ENCODE measurements at places on chromosomes 7 and 10.

DNA sequence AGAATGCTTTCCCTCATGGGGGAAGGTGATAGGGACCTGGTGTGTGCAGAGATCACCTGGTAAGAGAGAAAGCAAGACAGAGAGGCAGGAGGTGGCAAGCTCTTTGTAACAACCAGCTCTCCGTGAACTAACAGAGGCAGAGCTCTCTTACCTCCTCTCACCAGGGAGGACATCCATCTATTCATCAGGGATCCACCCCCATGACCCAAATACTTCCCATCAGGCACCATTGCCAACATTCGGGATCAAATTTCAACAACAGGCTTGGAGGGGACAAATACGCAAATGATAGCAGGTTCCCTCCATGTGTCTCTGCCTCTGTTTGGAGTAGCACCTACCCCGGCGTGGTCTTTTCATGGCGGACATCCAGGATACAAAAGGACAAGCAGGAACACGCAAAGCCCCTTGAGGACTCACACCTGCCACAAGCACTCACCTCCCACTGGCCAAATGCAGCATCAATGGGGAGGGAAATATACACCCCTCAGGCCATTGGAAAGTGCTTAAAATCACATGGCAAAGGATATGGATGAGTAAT, 431.2 kb upstream of the AUTS2 start:
- ATAC-seq: no peak

DNA sequence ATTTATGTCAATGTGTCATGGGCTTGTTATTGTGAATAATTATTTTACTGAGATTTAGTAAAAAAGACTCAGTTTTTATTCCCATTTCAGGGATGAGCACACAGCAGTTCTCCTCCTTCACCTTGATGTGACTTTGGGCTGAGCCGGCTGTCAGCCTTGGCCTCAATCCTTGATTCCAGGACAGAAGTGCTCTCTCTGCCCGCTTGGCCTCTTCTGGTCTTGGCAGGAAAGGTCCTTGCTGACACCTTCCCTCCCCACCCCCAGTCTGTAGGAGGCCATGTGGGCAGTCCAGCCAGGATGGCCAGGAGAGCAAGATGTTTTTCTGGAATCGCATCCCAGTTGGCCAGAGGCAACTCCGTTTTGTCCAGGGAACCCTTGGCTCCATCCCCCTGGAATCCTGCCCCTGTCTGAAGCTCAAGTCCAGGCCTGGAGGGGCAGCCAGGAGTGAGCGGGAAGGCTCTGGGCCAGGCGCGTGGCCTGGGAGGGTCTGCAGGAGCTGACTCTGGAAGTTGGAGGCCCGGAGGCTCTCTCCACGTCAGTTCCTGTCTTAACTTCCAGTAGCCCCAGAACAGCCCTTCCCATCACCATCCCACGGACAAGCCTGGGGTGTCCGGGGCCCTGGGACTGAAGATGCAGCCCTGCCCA, 100.9 kb downstream of the PDGFA start:
- ATAC-seq: no peak

GRCh38 chr7:122577449-122578003, 121.4 kb downstream of the RNF133 start:
- ATAC-seq: no peak

GRCh38 chr7:2717293-2718261, 29.6 kb downstream of the AMZ1 start:
- ATAC-seq: no peak

- ATAC-seq: no peak
These were observed 2.9 kb downstream of the C1QL3 start for GRCh38 chr10:16518822-16519221.

DNA sequence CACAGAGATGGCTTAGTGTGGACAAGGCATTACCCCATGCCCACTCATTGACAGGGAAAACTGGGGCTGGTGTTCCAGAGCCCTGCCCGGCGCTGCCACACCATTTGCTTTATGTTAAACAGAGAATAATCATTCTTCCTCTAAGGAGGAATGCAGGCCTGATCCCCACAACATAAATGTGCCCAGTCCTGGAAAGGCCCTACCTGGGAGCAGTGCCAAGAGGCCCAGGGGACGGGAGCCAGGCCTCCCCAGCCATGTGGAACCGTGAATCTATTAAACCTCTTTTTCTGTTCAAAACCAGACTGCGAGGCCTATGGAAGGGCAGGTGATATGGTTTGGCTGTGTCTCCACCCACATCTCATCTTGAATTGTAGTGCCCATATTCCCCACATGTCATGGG, 264.1 kb downstream of the GRID1 start:
- no peak for ATAC-seq

- no peak for ATAC-seq
These were observed 8.7 kb upstream of the COBL start for GRCh38 chr7:51325261-51325676.

GRCh38 chr7:82623812-82624211, 180.2 kb upstream of the CACNA2D1 start:
- no peak for ATAC-seq

- ATAC-seq: no peak
These were observed 503.7 kb downstream of the TNS3 start for GRCh38 chr7:47078241-47078640.

DNA sequence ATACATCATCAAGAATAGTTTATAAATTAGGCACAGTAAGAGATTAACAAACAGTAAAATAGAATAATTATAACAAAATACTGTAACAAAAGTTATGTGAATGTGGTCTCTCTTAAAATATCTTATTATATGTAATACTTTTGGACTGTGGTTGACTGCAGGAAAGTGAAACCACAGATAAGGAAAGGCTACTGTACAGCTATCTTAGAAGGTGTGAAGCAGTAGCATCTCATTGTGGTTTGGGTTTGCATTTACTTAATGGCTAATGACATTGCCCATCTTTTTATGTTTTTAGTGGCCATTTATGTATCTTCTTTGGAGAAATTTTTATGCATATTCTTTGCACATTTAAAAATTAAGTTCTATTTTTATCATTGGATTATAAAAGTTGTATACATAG, 296.4 kb upstream of the MAGI2 start:
- ATAC-seq: no peak

GRCh38 chr10:89845541-89846280, 144.3 kb downstream of the KIF20B start:
- ATAC-seq: no peak

- no peak for ATAC-seq
These were observed 242.1 kb upstream of the PITRM1 start for GRCh38 chr10:3414667-3415023.

DNA sequence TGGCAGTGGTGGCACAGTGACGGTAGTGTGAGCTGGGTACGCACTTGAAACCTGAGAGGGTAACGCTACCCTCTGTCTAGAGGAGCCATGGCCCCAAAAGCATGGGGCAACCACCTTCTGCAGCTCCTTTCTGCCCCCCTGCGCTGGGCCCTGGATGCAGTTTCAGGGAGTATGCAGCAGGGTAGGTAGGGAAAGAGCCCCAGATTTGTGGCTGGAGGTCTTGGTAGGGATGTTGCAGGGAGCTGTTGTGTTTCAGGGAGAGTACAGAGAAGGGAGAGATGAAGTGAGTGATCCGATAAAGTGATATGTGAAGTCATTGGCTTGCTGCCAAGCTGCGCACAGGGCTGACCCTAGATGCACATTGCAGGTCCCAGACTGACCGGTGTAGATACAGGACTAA, 2.7 kb upstream of the PGAM2 start:
- ATAC-seq: peak; percentile 0

Measured in SK-N-SH treated with all-trans-retinoic acid at 6 μM for 48 hours (cell line).